ENCODE measurements at places on chromosomes 2 and 18. TPM values are rescaled to one million over a fixed set of nuclear protein-coding genes. Genes with fewer than 3 reads are reported as not detected.

RAB6C gene
- total RNA-seq: 0.25 TPM

INO80D gene
- 13.1 TPM for total RNA-seq

NT5C1B gene
- not detected for total RNA-seq

IL1F10 gene
- total RNA-seq: not detected

ANKRD30BL gene
- not detected for total RNA-seq

LNPK gene
- total RNA-seq: 37.2 TPM

PCARE gene
- total RNA-seq: 0.84 TPM

RAB27B gene
- total RNA-seq: 0.10 TPM

DNER gene
- total RNA-seq: 1.6 TPM

GNLY gene
- total RNA-seq: 2.3 TPM

PPP1R1C gene
- 25.2 TPM for total RNA-seq

SLC9A4 gene
- total RNA-seq: not detected

GREB1L gene
- total RNA-seq: 7.2 TPM

CTNNA2 gene
- total RNA-seq: not detected

DNA sequence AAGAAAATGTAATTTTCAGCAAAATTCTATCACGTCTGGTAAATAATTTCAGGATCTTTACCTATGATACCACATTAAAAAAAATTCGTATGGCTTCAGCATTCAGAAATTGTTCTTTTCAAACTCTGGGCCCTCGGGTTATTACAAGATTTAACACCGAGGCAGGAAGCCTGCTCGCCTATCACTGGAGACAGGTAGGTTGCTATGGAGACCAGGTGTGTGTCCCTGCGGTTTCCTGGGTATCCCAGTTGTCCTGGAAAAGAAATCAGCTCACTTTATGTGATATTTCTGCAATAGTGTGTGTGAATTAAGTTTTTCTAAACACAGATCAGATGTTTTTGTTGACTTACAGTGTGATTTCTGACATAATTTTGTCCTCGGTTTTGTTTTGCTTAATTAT lies 14.2 kb downstream of the HPCAL1 start:
- DNase-seq: no peak

GRCh38 chr2:166230024-166230723 lies 102.4 kb upstream of the SCN1A start:
- DNase-seq: no peak

- DNase-seq: peak; percentile 63
Measured at GRCh38 chr2:177551989-177552421, 159.4 kb downstream of the AGPS start.

GRCh38 chr2:165287094-165287778 lies 48.0 kb downstream of the SCN2A start:
- no peak for DNase-seq

DNA sequence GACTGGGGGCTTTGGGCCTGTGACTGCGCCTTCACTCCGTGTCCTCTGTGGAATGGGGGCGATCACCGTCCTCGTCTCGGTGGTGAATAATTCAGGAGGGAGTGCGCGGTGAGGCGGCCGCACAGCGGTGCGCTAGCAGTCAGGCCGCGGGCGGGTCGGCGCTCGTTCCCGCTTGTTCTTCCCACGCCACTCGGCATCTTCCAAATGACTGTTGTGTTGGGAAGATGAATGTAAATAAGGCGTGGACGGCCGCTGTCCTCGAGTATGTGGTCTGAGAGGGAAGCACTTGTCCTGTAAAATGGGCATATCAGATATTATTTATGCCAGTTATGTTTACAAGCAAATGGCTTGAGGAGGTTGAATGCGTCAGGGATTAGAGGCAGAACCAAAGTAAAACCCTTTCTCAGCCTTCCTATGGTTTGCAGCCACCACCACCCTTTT lies 608 bp upstream of the VPS4B start:
- DNase-seq: no peak

DNA sequence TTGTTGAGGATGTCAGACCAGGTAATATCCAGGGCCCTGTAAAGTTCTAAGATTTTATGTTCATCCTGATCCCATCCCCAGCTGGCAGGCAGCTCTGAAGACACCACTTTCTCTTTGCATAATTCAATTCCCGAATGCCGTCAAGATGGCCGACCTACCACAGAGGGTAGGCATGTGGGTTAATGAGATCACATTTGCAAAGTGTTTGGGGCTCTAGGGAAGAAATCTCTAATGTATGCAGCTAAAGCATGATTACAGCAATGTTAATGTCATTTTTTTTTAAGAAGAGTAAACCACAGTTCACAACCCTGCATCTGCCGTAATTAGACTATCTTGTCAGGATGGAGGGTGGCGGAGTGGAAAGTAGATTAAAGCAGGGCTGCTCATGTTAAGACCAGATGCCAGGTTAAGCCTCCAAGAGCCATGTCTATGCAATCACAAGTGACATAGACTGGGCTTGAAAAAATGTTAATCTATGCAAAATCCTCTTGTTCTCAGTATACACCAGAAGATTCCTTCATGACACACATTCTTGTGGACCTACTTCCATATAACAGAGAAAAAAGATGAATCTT lies 131.4 kb downstream of the ALK start:
- no peak for DNase-seq

- no peak for DNase-seq
Measured at GRCh38 chr18:42274488-42275137, 319.6 kb downstream of the PIK3C3 start.

DNA sequence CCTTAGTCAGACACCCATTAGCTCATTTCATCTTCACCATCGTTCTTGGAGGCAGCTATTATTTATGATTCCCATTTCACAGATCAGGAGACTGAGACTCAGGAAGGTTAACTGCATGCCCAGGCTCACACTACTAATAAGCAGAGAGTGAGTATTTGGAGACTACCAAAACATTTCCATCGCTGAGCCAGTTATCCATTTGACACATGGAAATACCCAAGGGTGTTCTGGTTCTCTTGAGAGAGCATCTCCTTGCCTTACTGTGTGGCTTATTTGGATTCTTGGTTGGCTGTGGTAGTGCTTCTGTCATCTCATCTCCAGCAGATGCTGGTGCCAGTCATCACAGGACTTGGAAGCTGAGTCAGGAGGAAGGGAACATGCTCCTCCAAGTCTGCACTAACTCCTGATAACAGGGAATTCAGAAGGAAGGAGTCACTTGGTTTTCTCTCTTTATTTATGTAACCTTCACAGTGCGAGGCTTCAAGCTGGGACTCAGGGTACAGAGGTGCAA lies 55.2 kb downstream of the RASGRP3 start:
- no peak for DNase-seq

GRCh38 chr2:68987021-68987503 lies 12.6 kb downstream of the GKN1 start:
- DNase-seq: peak; percentile 27

GRCh38 chr2:103656558-103656957 lies 894.7 kb downstream of the TMEM182 start:
- DNase-seq: no peak

DNA sequence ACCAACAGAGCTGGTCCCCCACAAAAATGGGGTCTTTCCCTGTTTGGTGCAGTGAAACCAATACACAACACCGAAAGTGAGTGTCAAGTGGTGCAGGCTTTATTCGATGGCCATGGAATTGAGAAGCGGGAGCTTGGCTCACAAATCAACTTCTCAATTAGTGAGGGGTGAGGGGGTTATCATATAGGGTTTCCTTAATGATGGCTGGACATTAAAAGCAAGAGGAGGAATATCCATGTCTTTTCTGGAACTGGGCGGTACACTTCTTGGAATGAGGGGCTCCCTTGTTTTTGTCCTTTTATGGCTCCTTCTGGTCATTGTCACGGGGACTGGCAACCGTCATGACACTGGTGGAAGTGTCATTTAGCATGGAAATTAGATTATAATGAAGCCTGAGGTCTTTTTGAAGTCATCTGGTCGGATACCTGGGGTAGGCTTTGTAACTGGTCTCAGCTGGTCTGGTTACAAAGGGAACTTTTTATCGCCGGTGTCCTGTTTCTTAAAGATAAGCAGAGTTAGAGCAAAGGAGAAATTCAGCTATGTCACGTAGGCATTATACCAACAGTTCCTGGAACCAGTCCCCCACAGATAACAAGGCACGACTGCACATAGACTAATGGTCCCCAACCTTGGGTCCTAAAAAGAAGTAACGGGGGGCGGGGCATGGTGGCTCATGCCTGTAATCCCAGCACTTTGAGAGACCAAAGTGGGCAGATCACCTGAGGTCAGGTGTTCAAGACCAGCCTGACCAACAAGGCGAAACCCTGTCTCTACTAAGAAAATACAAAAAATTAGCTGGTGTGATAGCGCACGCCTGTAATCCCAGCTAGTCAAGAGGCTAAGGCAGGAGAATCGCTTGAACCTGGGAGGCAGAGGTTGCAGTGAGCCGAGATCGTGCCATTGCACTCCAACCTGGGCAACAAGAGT lies 93.5 kb upstream of the NDUFV2 start:
- no peak for DNase-seq

- DNase-seq: no peak
Measured at GRCh38 chr2:24174851-24175277, at the start of gene FAM228A. FAM228A (plus strand) TSS chr2:24175053; CDS start chr2:24175481, 428 bp downstream.

GRCh38 chr2:191220671-191221070 lies 24.5 kb upstream of the MYO1B start:
- DNase-seq: no peak

DNA sequence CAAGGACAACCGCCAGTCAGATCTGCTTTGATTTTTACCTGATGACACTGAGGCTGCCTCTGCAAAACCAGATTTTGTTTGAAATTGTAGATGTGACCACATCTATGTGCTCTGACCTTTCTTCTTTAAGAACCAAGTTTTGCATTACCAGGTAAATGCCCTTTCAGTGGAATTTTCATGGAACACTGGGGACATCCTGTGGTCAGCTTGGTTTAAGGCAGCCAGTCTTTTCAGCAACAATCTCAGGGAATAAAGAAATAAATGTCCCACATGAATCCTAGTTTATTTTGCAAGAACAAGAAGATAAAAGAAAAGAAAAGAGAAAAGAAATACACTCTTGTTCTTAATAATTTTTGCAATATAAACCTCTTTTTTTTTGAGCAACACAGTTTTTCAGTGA lies 90.6 kb downstream of the POU3F3 start:
- no peak for DNase-seq

GRCh38 chr2:121527009-121527682 lies 3.5 kb upstream of the RNU4ATAC start:
- no peak for DNase-seq

GRCh38 chr2:240481720-240482119 lies 46.3 kb downstream of the GPC1 start:
- no peak for DNase-seq

Measured in left ventricle myocardium superior (tissue), 1 donor.